ENCODE measurements at places on chromosomes 12 and 14. TPM values are rescaled to one million over a fixed set of nuclear protein-coding genes. Genes with fewer than 3 reads are reported as not detected.

The PSMC1 gene
- 158 TPM for total RNA-seq

GRCh38 chr12:80317899-80318298 is 126.1 kb upstream of the PTPRQ start:
- DNase-seq = no peak

The SDS gene
- total RNA-seq = not detected

The BATF gene
- 0.94 TPM for total RNA-seq

The MBD6 gene
- total RNA-seq = 6.3 TPM

DNA sequence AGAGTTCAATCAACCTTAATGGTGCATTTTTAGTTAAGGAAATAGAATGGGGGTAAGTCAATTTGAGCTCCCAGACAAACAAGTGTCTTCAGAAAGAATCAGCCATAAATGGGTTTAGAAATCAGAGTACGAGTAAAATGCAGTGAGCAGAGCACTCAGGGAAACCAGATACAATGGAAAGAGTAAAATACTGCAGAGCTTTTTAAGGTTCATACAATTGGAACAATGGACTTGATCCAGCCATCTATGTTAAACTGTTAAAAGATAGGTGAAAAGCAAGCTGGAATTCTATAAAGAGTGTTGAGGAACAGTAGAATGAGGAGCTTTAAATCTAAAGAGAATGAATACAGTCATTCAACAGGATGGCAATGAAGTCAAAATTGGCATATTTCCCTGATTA is 23.8 kb upstream of the PCNX4 start:
- DNase-seq = no peak

- DNase-seq = no peak
Measured at GRCh38 chr14:76863724-76864407, 37.7 kb downstream of the LRRC74A start.

GRCh38 chr12:98999559-98999958 is 354.5 kb downstream of the APAF1 start:
- DNase-seq = no peak

GRCh38 chr14:69291396-69291795 is 31.4 kb downstream of the GALNT16 start:
- DNase-seq = no peak

DNA sequence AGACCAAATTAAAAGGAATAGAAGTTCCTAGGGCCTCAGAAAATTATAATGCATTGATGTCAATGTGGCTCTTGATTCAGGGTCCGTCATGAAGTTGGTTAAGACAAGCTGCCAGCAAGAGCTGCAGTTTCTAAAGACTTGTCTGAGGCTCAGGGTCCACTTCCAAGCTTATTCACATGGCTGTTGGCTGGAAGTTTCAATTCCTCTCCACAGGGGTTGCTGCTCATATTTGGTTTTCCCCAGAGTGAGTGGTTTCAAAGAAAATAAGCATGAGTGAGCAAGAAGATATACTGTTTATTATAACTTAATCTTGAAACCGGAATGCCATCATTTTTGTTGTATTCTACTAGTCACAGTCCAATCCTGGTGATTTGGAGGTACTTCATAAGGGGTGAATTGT is 1247.4 kb downstream of the LRFN5 start:
- DNase-seq = no peak

DNA sequence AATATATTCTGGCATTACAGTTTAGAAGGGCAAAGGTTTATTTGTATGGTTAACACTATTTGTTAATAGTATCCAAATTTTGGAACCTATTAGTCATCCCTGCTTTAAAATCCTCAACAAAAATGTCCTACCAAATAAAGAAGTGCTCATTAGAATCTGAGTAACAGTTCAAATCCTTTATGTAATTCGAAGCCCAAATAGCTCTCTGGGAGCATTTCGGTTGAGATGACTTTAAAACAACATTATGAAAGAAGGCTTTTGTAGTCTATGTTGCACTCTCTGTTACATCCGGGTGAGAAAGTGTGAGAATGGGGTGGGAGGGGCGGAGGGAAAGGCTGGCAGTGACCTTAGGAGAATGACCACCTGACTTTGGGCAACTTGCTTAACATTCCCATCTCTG is 59.7 kb downstream of the SLC38A1 start:
- no peak for DNase-seq

The ACAD10 gene
- 15.6 TPM for total RNA-seq

- no peak for DNase-seq
Measured at GRCh38 chr14:50350975-50351374, 38.9 kb downstream of the DMAC2L start.

The YBX3 gene
- total RNA-seq = 245 TPM

The PRB2 gene
- total RNA-seq = not detected

DNA sequence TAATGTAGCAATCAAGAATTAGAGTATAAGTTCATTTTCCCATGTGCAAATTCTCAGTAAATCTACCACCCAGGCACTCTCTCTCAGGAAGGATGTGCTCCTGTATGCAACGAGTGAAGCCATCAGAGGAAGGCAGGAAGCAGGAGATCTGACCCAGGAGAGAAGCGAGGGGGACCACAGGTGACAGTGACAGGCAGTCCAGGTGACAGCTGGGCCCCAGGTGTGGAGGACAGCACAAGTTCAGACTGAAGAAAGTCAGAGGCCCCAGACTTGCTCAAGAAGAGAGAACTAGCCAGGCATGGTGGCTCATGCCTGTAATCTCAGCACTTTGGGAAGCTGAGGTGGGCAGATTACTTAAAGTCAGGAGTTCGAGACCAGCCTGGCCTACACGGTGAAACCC is 13.8 kb downstream of the CLMN start:
- no peak for DNase-seq

GRCh38 chr14:101020834-101021370 is 117.4 kb upstream of the RTL1 start:
- no peak for DNase-seq

The DPY19L2 gene
- 6.9 TPM for total RNA-seq

- DNase-seq = no peak
Measured at GRCh38 chr12:116039081-116039480, 238.4 kb downstream of the MED13L start.

GRCh38 chr14:94773061-94773648 is 3.2 kb upstream of the GSC start:
- no peak for DNase-seq

- DNase-seq = peak; percentile 44
Measured at GRCh38 chr14:24851837-24852236, 198.1 kb downstream of the STXBP6 start.

- DNase-seq = no peak
Measured at GRCh38 chr12:78888568-78888967, 24.0 kb downstream of the SYT1 start.

DNA sequence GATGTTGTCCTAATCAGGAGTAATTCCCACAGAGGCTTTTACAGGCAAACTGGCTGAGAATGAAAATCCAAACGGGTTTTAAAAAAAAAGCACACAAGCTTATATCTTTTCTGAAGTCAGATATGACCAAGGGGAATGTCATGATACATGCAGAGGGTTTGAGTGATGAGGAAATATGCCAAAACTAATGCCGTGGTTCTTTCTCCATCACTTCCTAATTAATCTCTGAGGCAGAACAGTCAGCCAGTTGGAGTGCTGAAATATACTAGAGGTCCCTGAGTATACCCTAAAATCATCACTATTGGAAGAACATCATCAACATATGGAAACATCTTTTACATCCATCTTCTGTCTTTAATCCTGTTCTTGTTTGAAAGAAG is 160.8 kb upstream of the FAR2 start:
- DNase-seq = no peak

The TSHR gene
- not detected for total RNA-seq

The SMOC1 gene
- total RNA-seq = 1.3 TPM

The FAR2 gene
- total RNA-seq = 13.5 TPM

The MAP1LC3B2 gene
- total RNA-seq = not detected

The SLC25A47 gene
- total RNA-seq = not detected

- DNase-seq = no peak
Measured at GRCh38 chr12:100359822-100360221, 2.9 kb downstream of the SLC17A8 start.

- DNase-seq = no peak
Measured at GRCh38 chr14:65040666-65041433, 54.2 kb downstream of the FNTB start.

DNA sequence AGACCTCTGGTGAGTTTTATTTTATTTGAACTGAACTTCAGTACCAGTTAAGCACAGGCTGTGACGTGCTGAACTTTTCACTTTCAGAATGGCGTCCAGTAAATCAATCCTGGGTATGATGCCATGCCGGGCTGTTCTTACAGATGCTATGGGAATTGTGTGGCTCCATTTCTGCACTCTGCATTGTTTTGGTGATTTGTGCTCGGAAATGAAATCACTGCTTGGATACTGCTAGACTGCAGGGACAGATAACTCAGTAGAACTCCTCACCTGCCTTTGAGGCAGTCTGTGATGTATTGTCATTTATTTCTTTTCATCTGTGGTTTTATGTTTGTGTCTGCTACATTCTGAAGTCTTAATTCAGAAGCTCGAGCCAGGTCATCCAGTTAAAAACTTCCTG is 172.7 kb downstream of the PTPN11 start:
- no peak for DNase-seq

The KCNJ8 gene
- 0.06 TPM for total RNA-seq

- DNase-seq = no peak
Measured at GRCh38 chr14:91317381-91318308, 73.1 kb upstream of the GPR68 start.

The TIMELESS gene
- 30.2 TPM for total RNA-seq

- no peak for DNase-seq
Measured at GRCh38 chr14:104253901-104254353, 115.5 kb downstream of the KIF26A start.

DNA sequence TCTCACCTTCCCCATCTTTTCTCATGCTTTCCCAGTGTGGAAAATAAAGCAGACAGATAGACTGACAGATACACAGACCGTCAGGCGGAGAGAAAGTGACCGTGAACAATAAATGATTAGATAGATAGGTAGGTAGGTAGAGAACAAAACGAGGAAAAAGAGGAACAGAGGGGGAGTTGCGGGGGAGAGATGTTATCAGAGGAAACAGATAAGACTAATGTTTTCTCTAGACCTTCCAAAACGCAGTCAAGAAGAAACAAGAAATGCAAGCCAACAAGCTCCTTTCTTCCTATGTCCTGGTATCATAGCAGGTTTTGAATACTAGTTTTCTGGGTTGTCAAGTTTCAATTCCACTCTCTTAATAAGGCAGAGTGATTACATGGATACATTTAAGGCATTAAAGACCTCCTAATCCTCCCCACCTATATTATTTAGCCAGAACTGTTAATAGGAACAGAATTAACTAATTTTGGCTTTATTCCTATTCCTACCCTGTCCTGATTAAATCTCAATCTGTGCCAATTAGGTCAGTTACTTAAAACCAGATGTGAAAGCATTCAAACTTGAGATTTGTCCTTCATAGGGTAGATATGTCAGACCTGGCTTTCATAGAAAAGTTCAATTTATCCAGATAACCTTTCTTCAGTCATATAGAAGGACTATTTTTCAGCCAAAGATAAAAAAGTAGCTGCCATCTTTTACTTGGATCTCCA is 89.0 kb upstream of the PTPRR start:
- DNase-seq = no peak

The RAB5B gene
- total RNA-seq = 50.1 TPM

The OTUB2 gene
- 15.0 TPM for total RNA-seq

DNA sequence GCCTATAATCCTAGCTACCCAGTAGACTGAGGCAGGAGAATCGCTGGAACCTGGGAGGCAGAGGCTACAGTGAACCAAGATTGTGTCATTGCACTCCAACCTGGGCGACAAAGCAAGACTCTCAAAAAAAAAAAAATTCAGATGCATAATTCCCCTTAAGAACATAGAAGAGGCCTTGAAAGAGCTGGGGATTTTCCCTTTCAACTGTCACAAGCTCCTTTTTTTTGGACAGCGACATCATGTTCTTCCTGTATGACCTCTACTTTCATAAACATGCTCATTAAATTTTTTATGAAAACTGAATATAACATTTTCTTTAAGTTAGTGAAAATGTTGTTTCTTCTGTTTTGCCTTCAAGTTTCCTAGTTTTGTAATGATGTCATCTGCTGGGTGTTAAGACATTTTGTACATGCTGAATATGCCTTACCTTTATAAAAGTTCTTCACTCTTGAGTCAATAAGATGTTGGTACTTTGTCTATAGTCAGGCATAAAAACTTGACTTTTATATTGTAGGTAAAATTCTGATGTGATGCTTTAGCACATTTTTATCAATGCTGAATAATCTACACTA is 76.0 kb downstream of the PTHLH start:
- no peak for DNase-seq

GRCh38 chr12:5139751-5140150 is 96.1 kb downstream of the KCNA5 start:
- no peak for DNase-seq

- no peak for DNase-seq
Measured at GRCh38 chr14:94043111-94043755, 17.1 kb downstream of the OTUB2 start.

GRCh38 chr12:109753959-109754358 is 40.3 kb downstream of the FAM222A start:
- no peak for DNase-seq

The SRRM4 gene
- not detected for total RNA-seq

GRCh38 chr14:100522616-100523099 is 64.6 kb downstream of the BEGAIN start:
- DNase-seq = no peak
